ENCODE measurements at places on chromosomes 3 and 15.

- no peak for DNase-seq
Observed at GRCh38 chr3:9935966-9936510, 2.4 kb downstream of the CRELD1 start.

DNA sequence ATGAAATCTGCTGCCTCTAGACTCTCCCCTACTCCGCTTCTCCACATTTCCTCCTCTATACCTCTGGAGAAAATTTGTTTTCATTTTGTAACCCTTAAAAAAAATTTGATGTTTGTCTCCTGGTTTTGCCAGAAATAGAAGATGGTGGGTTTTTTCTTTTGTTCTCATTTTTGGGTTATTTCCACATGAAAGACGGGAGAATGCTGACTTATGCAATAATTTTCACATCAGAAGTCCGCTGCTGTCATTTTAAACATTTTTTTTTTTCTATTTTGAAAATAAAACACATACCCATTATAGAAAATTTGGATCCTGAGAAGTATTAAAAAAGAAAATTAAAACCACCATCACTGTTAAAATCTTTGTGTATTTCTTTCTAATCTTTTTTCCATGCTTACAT is 320.8 kb upstream of the NR2E3 start:
- no peak for DNase-seq

GRCh38 chr15:64501396-64501715 is 41.0 kb downstream of the ZNF609 start:
- DNase-seq, result no peak

DNA sequence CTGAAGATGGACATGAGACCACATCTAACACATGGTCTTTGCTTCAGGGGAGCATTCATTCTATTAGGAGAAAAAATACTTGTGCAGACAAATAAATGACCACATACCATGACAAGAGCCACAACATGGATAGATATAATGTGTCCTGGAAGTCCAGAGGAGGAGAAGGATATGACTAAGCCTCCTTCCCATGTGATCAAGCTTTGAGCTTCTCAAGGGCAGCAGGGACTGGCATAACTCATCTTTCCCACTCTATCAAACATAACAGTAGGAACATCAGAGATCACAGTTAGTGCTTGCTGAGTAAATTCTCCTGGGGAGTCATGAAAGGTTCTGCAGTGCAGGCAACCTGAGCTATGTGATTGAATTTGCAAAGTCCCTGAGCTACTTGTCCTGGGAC is 86.0 kb upstream of the LPP start:
- DNase-seq, result no peak

GRCh38 chr3:38611866-38612265 is 37.6 kb downstream of the SCN5A start:
- no peak for DNase-seq

DNA sequence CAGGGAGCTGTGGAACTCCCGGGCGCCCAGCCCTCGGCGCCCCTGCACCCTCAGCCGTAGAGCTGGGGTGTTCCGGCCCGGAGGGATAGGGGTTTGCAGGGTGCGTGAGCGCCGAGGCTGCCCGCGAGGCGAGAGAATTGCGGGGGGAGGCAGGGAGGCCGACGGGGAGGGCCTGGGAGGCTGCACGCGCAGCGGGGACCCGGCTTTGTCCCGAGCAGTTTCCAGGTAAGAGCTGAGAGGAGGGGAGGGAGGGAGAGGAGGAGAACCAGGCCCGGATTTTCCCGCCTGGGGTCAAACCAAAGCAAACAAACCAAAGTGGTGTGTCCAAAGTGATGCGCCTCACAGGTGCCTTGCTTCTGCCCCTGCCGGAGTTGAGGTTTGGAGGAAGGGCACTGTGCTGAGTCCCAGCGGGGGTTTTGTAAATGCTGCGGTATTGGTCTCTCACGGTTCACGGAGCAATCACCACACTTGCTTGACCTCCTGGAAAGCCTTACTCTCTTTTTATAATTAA is 146.4 kb downstream of the TJP1 start:
- no peak for DNase-seq
